ENCODE measurements at places on chromosomes 11 and 22. TPM values are rescaled to one million over a fixed set of nuclear protein-coding genes. Genes with fewer than 3 reads are reported as not detected.

Gene ARAP1
- total RNA-seq = 20.5 TPM

Gene P2RY2
- total RNA-seq = 0.69 TPM

Gene TCIRG1
- total RNA-seq = 47.2 TPM

DNA sequence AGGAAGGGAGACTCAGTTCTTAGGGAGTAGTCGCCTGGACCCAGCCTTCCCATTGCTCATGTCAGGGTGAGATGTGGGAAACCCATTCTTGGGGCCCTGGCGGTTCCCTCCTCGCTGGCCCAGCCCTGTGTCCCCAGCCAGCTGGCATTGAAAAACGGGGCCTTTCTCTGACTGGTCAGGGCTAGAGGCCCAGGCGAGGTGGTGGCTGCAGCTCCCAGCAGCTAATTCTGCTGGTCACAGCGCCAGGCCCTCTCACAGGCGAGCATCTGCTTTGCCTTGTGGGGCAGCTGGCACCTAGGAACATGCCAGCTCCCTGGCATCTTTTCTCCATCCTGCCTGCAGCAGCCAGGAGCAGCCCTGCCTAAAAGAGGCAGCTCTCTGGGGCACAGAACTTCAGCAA lies 20.1 kb downstream of the TSPAN18 start:
- DNase-seq = no peak

GRCh38 chr11:68469122-68469521 lies 8.6 kb downstream of the PPP6R3 start:
- no peak for DNase-seq

GRCh38 chr11:36193290-36193619 lies 96.0 kb downstream of the COMMD9 start:
- no peak for DNase-seq

GRCh38 chr11:113519989-113520613 lies 44.9 kb upstream of the DRD2 start:
- no peak for DNase-seq

DNA sequence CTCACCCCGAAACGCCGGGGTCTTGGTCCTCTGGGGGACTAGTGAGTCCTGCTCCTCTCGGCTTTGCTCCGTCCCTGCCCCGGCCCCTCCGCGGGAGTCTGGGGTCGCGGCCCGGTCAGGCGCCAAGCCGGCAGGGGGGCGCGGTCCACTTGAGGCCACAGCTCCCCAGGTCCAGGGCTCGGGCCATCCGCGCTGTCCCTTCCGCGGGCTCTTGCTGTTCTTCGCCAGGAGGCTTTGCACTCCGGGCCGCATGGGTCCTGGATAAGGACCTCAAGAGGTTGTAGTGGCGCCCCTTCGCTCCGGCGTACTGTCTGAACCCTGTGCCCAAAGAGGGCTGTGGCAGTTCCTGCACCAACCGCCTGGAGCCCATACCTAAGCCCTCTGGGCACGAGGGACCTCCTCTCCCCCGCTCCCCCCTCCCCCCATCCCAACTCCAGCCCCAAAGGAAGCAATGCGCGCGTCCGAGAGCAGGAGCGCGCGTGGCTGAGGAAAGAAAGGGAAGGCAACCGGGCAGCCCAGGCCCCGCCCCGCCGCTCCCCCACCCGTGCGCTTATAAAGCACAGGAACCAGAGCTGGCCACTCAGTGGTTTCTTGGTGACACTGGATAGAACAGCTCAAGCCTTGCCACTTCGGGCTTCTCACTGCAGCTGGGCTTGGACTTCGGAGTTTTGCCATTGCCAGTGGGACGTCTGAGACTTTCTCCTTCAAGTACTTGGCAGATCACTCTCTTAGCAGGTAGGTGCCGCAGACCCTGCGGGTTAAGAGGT lies at the start of gene ADM:
Gene ADM (plus strand): TSS at position 579 of the 767 bp plus-strand sequence. CDS start 628 bp downstream, outside the sequence.
- DNase-seq = peak; percentile 75

Gene OR10A6
- total RNA-seq = not detected

All from glutamatergic neuron (in vitro differentiated cells).